ENCODE measurements at places on chromosomes 1 and 21.
A peak's percentile ranks its signal among the peaks of the same experiment; 100 is the strongest.

GRCh38 chr1:1921459-1921862 is 2.4 kb upstream of the TMEM52 start:
- DNase-seq: no peak

DNA sequence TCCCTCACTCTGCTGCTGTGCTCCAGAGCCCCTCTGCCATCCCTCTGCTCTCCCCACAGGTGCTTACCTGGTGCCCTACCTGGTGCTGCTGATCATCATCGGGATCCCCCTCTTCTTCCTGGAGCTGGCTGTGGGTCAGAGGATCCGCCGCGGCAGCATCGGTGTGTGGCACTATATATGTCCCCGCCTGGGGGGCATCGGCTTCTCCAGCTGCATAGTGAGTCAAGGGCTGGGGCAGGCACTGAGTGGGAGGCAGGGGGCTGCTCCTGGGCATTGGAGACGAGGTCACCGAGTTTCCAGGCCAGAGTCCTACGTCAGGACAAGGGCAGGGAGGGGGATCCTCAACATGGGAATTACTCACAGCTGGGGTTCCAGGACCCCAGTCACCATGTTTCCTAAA is 21.7 kb downstream of the SLC6A17 start:
- no peak for DNase-seq

DNA sequence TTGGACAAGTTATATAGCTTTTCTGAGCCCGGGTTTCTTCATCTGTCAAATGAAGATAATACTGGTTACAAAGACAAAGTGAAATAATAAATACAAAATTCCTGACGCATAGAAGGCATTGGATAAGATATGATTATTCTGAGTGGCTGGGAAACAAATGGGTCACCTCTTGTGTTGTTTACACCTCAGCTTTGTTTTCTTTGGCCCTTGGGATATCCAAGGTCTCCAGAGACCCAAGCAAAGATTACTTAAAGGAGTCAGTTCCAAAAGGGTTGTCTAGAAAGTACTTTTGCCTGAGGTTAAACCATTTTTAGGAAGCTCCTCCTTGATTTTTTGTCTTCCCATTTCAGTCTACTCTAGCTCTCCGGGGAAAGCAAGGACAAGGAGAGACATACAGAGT is 9.7 kb downstream of the KHDRBS1 start:
- no peak for DNase-seq

DNA sequence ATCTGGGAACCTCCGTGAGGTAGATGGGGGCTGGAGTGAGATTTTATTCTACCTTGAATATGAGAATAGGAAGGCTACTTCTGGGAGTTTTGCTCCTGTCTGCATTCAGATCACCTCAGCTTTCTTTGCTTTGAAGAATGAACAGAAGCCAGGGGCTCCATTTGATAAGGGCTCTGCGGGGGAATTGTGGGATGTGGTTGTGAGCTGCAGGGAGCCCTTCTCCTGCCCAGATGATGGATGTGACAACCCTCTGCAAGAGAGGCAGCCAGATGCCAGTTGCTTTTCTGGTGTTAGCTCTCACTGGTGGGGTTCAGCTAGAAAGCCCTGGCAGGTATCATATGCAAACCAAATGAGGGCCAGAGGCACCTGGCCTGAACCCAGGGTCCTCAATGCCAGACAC is 21.5 kb downstream of the IER5 start:
- no peak for DNase-seq

DNA sequence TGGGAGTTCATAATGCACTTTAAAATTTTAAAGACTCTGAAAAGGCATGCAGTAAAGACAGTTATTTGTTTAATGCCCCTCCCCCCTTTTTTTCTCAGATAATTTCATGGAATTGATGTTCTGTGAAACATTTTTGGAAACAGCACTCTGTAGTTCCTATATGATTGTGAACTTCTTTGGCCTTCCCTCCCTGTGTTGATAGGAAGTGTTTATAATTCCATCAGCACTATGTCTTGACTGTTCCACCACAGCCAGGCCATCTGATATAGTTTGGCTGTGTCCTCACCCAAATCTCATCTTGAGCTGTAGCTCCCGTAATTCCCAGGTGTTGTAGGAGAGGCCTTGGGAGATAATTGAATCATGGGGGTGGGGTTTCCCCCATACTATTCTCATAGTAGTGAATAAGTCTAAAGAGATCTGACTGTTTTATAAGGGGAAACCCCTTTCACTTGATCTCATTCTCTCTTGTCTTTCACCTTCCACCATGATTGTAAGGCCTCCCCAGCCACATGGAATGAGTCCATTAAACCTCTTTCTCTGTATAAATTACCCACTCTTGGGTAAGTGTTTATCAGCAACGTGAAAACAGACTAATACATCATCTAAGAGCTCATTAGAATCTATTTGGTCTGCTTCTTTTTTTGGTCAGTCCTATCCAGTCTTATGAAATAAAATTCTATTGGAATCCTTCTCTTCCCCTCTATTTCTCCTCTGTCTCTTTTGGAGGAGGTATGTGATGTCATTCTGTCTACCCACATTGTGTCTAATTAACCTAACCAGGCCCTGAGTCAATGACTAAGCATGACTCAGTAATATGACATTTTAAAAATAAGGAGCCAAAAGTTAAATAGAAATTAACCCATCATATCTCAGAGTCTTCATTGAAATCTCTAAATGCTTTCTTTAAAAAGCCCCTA is 8.9 kb downstream of the CCDC185 start:
- no peak for DNase-seq

GRCh38 chr1:91570120-91570448 is 69.4 kb downstream of the CDC7 start:
- no peak for DNase-seq

- DNase-seq: no peak
Observed at GRCh38 chr1:150268340-150268704, 494 bp downstream of the APH1A start.

DNA sequence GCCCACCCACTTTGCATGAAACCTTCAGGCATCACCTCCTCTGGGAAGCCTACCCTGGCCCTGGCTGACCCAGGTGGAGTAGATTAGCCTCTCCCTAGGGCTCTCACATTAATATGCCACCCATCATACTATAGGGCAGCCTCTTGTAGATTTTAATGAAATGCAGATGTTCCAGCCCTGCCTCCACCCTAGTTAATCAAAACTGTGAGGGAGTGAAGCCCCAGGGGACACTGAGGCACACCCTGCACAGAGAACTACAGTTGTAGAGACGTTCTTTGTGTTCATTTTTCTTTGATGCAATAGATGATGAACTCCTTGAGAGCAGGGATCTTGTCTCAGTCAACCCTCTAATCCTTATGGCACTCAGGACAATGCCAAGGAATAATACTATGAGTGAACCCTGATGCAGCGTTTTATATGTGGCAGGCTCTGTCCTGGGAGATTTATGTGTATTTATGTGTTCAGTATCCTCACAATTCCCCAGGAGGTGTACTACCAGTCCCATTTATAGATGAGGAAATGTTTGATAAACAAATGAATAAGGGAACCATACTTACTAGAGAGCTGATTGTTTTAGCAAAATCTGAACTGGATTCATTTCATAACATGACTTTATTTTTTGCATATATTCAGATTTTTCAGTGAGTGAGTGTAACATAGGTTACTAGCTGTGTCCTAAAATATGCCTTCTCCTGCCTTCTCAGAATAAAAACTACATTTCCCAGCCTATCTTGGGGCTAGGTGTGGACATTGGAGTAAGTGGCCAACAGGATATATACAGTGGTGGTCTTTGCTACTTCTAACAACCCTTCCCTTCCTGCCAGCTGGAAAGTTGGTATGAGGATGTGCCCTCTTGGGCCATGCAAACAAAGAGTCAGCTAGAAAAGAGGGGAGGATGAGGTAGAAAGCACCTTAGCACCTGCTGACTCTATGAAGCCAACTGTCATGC is 23.5 kb upstream of the PRELP start:
- no peak for DNase-seq

- peak; percentile 29 for DNase-seq
Observed at GRCh38 chr1:70486676-70487458, 75.8 kb downstream of the CTH start.

- no peak for DNase-seq
Observed at GRCh38 chr1:203539831-203540546, 46.0 kb downstream of the OPTC start.
